ENCODE measurements at places on chromosomes 1 and 21.

- peak; percentile 91 for DNase-seq
Measured at GRCh38 chr1:39204441-39205081, at the start of gene MACF1. Gene MACF1, plus strand, starts transcription at chr1:39204695. Its CDS starts 328 bp downstream, at chr1:39205023.

DNA sequence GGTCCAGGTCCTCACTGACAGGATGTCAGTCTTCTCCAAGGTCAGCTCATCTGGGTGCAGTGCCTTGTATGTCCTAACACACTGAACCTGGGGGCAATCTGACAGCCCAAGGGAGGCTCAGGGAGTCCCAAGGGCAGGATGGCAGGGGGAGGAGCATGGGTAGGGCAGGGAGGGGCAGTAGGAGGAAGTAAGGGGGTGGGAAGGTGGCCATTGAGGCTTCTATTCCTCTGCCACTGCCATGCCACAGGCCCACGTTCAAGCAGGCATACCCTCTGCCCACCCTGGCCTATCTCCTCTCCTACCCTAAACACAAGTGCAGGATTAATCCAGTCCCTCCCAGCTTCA, 13.3 kb downstream of the ARHGEF19 start:
- no peak for DNase-seq

- DNase-seq, result no peak
Measured at GRCh38 chr1:75396260-75396659, 214.7 kb downstream of the SLC44A5 start.

GRCh38 chr1:198444792-198445191, 95.7 kb downstream of the ATP6V1G3 start:
- peak; percentile 68 for DNase-seq

DNA sequence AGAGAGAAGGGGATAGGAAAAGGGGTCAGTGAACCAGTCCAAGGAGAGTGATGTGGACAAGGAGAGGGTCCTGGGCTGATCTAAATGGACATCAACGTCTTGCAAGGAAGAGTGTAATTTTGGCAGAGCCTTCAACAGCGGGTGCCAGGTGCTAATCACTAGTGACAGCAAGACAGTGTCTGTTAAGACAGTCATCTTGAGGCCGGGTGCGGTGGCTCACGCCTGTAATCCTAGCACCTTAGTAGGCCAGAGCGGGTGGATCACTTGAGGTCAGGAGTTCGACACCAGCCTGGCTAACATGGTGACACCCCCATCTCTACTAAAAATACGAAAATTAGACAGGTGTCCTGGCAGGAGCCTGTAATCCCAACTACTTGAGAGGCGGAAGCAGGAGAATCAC, 12.2 kb upstream of the PADI6 start:
- no peak for DNase-seq

GRCh38 chr1:226989085-226989920, 49.2 kb downstream of the COQ8A start:
- DNase-seq, result no peak

DNA sequence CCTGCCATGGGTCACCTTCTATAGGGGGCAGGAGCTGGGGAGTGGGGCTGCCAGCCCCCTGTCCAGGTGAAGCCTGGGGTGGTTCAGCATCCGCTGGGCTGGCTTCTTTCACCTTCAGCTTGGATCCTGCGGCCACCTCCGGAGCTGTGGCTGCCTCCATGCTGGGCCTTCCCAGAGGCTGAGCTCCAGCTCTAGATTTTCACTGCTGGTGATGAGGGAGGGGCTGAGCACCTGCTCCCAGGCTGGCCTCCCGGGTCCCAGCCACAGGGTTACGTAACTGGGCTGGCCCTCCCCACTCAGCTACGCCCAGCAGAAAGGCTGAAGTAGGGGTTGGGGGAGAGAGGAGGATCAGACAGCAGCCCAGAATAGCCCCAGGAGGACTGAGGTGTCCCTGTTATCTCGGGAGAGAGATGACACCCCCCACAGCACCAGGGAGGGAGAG, at the start of gene MYBPHL:
MYBPHL (minus strand) TSS at position 180 of the 442 bp plus-strand sequence; CDS start at position 160, 20 bp downstream.
- no peak for DNase-seq

GRCh38 chr1:206457408-206458120, 12.7 kb upstream of the IKBKE start:
- no peak for DNase-seq

- DNase-seq, result no peak
Measured at GRCh38 chr1:43303471-43304313, 2.9 kb downstream of the TIE1 start.

GRCh38 chr1:204409836-204410687, 1.6 kb downstream of the PPP1R15B start:
- DNase-seq, result peak; percentile 30

DNA sequence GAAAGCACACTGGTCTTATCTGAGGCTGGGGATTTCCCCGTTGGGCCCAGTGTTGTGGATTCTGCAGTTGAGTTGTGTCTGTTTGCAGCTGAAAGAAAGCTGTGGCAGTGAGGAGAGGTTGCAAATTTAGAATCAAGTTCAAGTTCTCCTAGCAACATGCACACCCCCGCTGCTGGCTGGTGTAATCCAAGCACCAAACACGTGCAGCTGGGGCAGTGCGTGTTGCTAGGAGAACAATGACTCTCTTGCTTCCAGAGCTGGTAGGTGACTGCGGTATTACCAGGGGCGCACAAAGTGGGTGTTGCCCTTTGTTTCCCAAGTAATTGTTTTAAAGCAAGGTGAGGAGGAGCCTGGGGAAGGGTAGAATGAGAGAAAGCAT, 91.5 kb downstream of the IER5 start:
- DNase-seq, result peak; percentile 59

GRCh38 chr1:4916610-4917009, 262.2 kb downstream of the AJAP1 start:
- DNase-seq, result no peak

- no peak for DNase-seq
Measured at GRCh38 chr1:181143102-181143859, 54.8 kb downstream of the IER5 start.

DNA sequence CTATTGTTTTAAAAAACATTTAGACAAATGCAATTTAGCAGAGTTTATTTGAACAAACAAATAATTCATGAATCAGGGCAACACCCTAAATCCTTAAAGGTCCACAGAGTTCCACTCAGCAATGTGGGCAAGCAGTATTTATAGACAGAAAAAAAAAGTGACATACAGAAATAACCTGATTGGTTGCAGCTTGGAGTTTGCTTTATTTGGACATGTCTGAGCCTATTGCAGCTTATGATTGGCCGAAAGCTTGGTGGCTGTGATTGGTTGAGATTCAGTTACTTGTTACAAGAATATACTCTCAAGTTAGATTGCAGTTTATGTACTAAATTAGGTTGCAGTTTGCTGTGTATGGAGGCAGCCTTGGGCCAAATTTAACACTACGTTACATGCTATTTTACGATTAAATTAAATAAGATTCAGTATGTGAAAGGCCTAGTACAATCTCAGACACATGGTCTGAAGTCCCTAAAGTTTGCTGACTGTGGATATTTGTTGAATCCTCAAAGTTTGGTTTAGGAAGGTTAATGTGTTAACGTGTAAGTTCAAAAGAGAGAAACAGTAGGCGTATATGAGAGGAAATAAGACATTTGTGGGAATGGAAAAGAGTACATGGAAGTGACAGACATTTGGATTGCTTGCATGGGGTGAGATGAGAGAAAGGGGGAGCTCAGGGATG, 6.9 kb upstream of the CAMSAP2 start:
- no peak for DNase-seq

GRCh38 chr21:38833117-38833516, 27.4 kb downstream of the ETS2 start:
- no peak for DNase-seq

DNA sequence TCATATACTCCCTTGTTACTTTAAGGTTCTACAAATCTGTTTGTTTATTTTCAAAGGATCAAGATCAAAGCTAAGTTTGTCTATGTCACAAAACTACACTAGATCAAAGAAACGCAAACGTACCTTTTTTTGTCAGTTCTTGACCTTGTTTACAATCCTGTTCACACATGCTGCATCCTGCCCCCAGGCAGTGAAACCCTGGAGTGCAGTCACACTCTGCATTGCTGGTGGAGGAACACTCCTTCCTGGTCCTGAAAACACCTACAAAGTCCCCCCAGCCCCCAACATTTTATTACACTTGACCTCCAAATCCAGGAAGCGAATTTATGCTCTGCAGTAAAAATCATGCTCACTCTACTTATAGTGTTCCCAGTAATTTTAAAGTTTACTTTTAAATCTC, 2.6 kb downstream of the TNFRSF9 start:
- DNase-seq, result no peak

DNA sequence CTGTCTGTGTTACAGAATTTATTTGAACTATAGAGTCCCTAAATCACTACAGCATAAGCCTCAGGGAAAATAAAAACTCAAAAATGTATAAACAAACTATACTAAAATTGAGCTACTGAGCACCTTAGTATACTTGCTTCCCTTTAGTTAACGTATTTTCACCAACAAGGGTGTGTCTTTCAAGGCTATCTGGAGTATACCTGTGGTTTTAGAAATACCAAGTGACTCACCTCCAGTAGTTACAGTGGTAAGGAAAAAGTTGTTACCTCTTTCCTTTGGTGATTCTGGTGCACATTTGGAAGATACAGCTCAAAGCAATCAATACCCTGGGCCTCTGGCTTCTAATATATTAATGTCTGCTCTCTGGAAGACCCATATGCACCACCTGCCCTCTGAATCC, 68.0 kb upstream of the C1orf105 start:
- peak; percentile 58 for DNase-seq

- peak; percentile 86 for DNase-seq
Measured at GRCh38 chr1:66464802-66465201, 69.2 kb upstream of the SGIP1 start.

DNA sequence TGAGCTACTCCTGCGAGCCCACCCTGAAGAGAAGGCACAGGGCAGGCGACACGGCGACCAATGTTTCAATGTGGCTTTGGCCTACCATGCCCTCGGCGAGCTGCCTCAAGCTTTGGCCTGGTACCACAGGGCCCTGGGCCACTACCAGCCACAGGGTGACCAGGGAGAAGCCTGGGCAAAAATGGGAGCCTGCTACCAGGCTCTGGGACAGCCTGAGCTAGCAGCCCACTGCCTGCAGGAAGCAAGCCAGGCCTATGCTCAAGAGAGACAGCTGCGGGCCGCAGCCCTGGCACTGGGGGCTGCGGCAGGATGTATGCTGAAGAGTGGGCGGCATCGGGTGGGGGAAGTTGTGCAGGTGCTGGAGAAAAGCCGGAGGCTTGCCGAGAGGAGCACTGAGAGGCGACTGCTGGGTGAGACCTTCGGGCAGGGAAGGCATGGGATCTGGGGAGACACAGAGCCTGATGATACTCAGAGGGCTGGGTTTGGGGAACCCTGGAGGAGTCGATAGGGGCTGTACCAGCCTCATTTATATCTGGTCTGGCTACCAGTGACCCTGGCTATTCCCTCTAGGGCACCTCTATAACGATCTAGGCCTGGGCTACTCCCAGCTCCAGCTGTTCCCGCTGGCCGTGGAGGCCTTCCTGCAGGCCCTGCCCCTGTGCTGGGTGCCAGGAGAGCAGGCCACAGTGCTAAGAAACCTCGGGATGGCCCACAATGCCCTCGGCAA, 2.3 kb downstream of the TTC24 start:
- DNase-seq, result no peak

DNA sequence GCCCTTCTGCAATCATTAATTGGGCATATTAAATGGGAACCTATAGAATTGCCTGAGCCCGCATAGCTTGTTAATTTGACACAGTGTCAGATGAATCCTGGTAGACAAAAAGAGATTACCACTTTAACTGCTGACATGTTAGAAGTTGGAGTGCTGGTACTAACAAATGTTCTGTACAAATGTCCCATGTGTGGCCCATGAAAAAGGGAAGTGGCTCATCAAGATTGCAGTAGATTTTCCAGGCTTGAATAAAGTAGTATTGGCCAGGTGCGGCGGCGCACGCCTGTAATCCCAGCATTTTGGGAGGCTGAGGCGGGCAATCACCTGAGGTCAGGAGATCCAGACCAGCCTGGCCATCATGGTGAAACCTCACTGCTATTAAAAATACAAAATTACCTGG, 45.6 kb downstream of the GNPAT start:
- no peak for DNase-seq

GRCh38 chr1:198909973-198910372, 271.1 kb downstream of the PTPRC start:
- peak; percentile 38 for DNase-seq

DNA sequence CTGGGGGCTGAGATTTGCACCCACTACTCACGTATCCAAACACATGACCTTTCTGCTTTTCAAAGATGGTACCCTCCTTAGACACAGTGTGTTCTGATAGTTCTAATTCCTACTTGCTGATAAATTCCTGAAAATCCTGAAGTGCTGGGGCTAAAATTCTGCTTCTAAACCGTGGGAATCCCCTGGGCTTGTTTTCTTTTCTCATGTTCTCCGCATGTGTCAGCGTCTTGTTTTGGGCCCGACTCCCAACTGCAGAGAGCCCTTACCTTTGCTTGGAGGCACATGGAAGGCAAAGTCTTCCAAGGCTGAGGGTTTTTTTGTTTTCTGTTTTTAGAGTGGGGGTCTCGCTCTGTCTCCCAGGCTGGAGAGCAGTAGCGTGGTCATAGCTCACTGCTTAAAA, 27.2 kb downstream of the PSMG1 start:
- DNase-seq, result peak; percentile 82

DNA sequence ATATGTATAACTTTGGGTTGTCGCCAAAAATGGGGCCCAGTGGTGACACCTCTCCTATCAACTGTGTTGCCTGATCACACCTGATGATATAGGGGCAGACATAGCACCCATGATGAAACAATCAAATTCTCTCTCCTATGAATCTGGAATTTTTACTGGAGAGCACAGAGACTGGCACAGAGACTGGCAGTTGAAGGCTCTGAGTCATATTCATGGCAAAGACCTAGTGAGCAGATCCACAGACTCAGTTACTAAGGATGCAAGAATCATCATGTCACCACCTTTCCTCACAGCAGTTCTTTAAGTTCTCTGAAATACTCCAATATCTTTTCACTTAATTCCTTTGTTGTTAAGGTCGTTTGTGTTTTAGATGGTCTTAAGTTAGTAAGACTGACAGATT, 60.0 kb downstream of the APCS start:
- DNase-seq, result no peak

DNA sequence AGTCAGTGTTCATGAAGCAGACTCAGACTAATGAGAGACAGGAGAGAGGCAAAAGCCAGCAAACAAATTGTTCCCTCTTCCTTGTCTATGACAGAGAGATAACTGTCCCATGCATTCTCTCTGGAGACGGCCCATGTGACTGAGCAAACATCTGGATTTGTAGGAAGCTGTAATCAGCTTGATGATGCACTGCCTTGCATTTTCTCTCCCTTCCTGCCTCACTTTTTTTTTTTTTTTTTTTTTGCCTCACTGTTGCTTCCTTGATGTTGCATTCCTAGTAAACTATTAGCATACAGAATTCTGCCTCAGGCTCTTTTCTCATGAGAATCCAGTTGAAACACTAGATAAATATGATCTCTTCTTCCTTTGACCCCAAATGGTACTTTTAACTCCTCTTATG, 134.5 kb downstream of the HHIPL2 start:
- no peak for DNase-seq

DNA sequence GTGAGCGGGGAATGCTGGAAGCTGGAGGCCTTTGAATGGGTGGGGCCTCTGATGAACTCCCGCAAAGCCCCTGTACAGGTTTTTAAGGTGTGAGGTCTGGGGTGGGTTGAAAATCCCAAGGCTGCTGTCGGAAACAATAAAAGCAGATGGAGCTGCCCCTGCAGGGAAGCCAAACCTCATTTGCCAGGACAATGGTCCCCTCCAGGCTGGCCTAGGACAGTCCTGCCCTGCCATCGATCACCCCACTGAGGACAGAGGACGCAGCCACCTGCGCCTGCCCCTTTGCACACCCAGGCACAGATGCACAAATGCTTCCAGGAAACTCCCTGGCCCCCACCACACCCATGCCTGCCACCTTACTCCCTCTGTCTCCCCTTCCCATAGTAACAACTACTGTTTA, 4.4 kb downstream of the DRAXIN start:
- no peak for DNase-seq

- DNase-seq, result no peak
Measured at GRCh38 chr1:46180082-46180616, 3.9 kb upstream of the P3R3URF start.

GRCh38 chr1:99365141-99365540, 100.8 kb downstream of the PLPPR4 start:
- DNase-seq, result peak; percentile 12

Measured in astrocyte of the hippocampus (primary cell).